ENCODE measurements at places on chromosomes 2 and 18.

DNA sequence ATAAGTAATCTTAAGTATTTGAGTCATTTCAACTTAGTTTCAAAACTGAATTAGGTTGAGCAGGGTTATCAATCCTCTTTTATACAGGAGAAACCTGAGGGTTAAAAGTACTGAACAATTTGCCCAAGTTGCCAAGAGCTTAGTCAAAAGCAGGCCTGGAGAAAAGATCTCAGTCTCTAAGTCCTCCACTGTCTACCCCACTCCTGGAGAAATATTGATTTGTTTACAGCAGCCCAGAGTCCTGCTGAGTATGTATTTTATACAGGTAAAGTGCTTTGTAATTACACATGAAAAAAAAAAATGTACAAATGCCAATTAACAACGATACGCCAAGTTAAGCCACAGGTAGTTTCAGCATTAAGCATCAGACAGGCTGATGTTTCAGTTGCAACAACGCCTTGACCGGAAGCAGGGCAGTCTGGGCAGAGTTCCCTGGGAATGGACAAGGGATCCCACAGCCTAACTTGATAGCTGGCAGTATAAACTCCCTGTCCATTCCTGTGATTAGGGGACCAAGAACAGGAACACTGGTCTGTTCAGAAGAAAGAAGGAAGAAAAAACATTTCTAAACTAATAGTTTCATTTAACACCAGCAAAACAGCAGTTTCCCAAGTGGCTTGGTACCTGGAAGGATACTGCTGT, 132.9 kb downstream of the MYO5B start:
- no peak for DNase-seq

- no peak for DNase-seq
These were observed 30.6 kb upstream of the SLC1A4 start for GRCh38 chr2:64958556-64958955.

GRCh38 chr2:27965841-27966240, 75.3 kb downstream of the BABAM2 start:
- no peak for DNase-seq

DNA sequence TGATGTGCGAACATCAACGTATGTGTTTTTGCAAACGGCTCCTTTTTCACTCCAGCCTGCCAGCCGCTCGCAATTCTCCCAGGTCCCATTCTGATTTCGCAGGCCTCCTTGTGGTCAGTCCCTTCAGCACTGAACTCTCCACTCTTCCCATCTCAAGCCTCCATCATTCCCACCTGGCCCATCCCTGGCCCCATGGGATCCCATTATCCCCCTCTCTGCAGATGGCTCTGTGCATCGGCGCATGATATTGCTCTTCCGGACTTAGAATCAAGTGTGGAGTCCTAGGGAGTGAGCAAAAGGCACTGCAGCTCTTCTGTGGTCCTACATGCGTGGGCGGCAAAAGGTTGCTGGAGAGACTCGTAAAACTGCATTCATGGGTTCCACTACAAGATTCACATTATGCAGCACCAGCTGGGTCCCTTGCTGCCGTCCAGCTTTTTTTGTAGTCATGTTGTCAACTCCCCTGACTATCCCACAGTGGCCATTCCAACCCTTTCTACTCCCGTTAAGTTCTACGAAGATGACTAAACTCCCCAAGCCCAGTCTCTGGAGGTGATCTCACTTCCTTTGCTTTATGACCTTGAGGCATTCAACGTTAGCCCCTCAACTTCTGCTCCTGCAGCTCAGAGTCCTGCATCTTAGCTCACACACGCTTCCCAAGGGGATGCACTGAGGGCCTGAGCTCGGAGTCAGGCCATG, 125.3 kb upstream of the NRP2 start:
- DNase-seq: no peak

- DNase-seq: no peak
These were observed 13.3 kb downstream of the MAL start for GRCh38 chr2:95038635-95039298.

DNA sequence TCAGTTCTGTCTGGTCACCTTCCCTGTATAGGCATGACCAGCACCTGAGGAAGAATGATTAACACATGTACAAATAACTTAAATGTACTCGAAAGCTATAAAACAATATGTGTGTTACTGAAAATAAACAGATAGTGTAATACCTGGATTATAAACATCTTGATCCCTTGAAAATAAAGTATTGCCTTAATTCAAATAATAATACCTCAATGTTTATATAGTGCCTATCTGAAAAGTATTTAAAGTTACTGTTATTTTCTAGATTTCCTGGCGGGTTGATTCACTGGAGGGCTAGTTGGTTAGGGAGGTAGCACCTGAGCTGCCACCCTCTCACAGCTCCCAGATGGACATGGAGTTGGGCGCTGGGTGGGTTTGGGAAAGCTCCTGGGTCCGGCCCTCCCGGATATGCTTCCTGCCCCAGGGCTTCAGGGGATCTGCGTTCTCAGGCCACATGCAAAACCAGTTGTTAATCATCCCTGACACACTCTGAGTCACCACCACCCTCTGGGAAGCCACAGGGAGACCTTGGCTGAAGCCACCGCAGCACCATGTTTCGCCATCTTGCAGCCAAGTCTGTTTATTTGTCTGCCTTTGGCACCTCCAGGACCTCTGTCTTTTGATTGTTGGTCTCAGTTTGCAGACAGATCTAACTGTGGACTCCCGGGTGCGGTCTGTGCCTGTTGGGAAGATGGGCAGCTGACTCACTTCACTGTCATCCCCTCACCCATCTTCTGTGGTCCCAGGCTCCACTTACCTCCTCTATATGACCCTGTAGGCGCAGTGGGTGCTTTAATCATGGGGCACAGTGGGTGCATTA, 35.3 kb downstream of the RAB31 start:
- peak; percentile 95 for DNase-seq

- no peak for DNase-seq
These were observed 266.3 kb downstream of the ZNF516 start for GRCh38 chr18:76228716-76229115.

GRCh38 chr18:3319399-3319798, 57.5 kb downstream of the MYL12B start:
- no peak for DNase-seq

GRCh38 chr2:74188018-74188601, 9.4 kb upstream of the MOB1A start:
- peak; percentile 12 for DNase-seq

Data from ACHN (cell line).